ENCODE measurements at places on chromosomes 1 and 21. TPM values are rescaled to one million over a fixed set of nuclear protein-coding genes. Genes with fewer than 3 reads are reported as not detected.

Gene ATAD3C
- total RNA-seq = under 0.01 TPM

- DNase-seq = no peak
Observed at GRCh38 chr1:25068829-25069228, 138.8 kb upstream of the RUNX3 start.

GRCh38 chr1:211344152-211344618, 17.6 kb downstream of the TRAF5 start:
- no peak for DNase-seq

DNA sequence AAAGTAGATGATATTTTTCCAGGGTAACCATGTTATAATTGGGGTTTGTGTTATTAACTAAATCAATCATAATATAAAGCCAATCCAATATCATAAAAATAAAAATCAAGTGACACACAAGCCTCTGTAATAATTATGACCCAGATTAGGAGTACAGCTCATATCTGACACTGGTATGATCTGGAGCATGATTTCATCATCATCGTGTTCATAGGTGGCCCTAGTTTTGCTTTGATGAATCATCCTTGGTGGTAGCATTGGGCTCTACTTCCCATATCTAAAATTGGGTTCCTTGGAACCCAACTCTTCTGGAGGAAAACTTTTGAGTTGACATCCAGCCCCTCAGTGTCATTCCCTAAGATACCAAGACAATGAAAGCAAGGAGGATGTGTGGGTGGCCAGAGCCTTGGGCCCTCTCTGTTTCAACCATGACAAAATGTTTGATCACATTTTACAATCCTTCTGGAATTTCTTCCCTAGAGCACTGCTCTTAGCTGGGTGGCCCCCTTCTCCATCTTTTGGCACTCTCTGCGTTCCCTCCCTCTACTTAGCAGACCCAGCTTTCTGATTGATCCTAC, 37.0 kb upstream of the ENAH start:
- no peak for DNase-seq

Gene EPHB2
- total RNA-seq = 9.7 TPM

DNA sequence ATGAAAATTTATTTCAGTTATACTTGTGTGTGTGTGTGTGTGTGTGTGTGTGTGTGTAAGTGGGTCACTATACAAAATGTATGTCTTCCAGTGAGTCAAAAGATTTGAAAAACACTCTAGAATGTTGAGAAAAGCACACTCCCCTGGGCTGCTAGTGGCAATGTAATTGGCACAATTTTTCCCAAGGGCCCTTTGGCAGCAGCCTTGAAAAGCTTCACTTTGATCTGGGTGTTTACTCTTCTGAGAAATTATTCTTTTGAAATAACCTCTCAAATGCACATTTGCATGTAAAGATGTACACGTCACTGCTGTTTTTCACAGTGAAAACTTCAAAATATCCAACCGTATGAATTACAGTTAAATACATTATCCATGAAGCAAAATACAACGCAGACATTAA, 22.1 kb upstream of the SLC44A3 start:
- no peak for DNase-seq

Gene PTPRF
- 42.7 TPM for total RNA-seq

DNA sequence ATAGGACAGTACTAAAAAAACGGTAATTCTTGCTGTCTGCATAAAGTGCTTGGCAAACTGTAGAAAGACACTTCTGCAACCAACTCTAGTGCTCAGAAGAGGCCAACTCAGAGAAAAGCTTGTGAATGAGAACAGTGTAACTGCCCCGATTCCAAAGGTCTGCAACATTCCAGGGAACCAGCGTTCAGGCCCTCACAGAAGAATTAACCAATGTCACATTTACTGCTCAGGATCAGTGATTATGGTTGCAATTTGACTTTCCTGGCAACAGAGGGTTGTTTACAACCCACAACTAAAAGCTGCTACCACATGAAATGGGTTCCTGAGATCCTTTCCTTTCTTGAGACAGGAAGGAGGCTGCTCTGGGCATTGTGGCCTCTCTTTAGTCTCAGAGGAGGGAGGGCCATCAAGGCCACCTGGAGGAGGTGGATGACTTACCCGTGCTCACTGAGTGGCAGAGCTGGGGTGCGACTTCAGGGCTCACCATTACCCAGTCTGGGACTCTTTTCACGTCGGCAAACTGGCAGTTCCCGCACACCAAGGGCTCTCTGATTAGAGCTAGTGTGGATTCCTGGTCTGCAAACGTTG, 15.3 kb downstream of the SRSF4 start:
- peak; percentile 19 for DNase-seq

- DNase-seq = no peak
Observed at GRCh38 chr1:50123071-50123470, 14.4 kb downstream of the ELAVL4 start.

- DNase-seq = no peak
Observed at GRCh38 chr1:152034324-152034653, 2.5 kb downstream of the S100A11 start.

Gene NEK2
- 10.0 TPM for total RNA-seq

GRCh38 chr21:37153196-37153934, 80.3 kb downstream of the TTC3 start:
- DNase-seq = peak; percentile 94

Gene TMEM222
- total RNA-seq = 17.3 TPM

DNA sequence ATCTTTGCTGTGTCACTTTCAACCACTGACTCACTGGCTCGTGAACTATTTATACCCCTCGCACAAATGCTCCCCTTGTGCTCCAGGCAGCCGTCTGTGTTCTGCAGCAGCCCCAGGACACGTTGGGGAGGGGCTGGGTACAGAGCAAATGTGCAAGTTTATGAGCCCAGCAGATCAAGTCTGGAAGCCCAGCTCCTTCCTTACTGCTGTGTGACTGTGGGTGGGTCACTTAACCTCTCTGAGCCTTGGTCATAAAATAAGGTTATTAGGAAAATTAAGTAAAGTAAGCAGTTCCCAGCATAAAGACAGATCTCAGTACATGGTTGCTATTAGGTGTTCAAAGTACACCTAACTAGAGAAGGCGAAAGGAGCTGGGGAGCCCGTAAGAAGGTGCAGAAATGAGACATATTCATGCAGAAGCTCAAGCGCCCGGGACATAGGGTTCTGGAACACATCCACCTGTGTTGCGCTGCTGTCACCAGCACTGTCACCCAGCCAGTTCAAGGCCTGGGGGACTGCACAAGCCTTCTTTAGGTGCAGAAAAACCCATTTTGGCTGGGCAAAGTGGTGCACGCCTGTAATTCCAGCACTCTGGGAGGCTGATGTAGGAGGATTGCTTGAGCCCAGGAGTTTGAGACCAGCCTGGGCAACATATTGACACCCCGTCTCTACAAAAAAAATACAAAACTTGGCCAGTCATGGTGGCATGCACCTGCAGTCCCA, 13.8 kb downstream of the EFHD2 start:
- no peak for DNase-seq

Gene S100A2
- total RNA-seq = 2.2 TPM

- DNase-seq = peak; percentile 58
Observed at GRCh38 chr1:157505481-157506272, 46.6 kb downstream of the FCRL5 start.

- DNase-seq = no peak
Observed at GRCh38 chr1:29460694-29461093, 224.4 kb downstream of the PTPRU start.

Gene CD34
- total RNA-seq = 0.43 TPM

DNA sequence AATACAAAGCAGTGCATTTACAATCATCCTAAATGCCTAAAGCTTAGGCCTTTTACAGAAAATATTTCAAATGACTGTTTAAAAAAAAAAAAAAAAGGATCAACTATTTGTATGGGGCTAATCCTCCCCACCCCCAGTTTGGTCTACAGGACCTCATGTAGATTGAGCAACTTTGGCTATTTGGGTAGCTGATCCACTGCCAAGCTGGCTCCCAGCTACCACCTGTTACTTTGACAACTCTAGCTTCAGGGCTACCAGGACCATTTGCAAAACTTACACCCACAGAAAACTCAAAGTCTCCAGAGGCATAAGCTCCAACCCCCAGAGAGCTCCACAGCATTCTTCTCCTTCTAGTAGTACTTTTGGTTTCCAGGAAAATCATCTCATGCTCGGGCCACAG, 29.4 kb downstream of the JAK1 start:
- DNase-seq = no peak

- DNase-seq = no peak
Observed at GRCh38 chr1:66791621-66792610, 9.2 kb downstream of the INSL5 start.

- DNase-seq = no peak
Observed at GRCh38 chr1:217139513-217139912, 416.3 kb upstream of the ESRRG start.

Gene S100A4
- 165 TPM for total RNA-seq

DNA sequence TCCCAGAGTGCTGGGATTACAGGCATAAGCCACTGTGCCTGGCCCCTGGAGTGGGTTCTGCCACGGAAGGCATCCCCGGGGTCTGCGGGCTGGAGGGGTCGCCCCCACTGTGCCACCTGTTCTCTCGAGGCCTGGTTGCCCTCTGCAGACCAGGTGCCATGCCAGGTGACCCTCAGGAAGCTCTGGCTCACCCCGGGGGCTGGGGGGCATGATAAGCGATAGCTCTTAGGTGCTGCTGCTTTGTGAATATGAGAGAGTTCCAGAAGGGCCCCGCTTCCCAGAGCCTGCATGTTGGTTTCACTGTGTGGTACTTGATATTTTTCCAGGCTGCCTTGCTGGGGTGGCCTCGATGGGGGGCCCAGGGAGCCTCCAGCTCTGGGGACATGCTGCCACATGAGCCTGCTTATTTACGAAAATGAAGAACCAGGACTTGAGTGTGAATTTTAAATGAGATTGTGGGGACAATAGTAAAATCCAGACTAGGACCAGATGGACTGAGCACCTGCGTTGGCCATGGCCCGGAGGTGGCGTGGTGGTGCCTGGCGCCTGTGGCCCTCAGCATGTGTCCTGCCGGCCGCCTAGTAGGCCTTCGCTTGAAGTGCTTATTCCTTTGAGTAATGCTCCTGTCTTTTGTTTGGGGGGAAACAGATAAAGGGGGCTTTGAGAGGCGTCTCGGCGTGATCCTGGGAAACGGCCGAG, 7.3 kb downstream of the SKI start:
- DNase-seq = no peak

- peak; percentile 44 for DNase-seq
Observed at GRCh38 chr1:220680085-220680687, 10.0 kb upstream of the C1orf115 start.

- DNase-seq = no peak
Observed at GRCh38 chr1:11320153-11320936, 47.3 kb downstream of the UBIAD1 start.

- peak; percentile 89 for DNase-seq
Observed at GRCh38 chr1:109667452-109668122, at the start of gene GSTM2. Gene GSTM2 (plus strand): TSS chr1:109668057. CDS start chr1:109668116, 59 bp downstream.

GRCh38 chr1:177181631-177182291, 11.0 kb downstream of the BRINP2 start:
- DNase-seq = peak; percentile 42

Gene CELA3A
- not detected for total RNA-seq

DNA sequence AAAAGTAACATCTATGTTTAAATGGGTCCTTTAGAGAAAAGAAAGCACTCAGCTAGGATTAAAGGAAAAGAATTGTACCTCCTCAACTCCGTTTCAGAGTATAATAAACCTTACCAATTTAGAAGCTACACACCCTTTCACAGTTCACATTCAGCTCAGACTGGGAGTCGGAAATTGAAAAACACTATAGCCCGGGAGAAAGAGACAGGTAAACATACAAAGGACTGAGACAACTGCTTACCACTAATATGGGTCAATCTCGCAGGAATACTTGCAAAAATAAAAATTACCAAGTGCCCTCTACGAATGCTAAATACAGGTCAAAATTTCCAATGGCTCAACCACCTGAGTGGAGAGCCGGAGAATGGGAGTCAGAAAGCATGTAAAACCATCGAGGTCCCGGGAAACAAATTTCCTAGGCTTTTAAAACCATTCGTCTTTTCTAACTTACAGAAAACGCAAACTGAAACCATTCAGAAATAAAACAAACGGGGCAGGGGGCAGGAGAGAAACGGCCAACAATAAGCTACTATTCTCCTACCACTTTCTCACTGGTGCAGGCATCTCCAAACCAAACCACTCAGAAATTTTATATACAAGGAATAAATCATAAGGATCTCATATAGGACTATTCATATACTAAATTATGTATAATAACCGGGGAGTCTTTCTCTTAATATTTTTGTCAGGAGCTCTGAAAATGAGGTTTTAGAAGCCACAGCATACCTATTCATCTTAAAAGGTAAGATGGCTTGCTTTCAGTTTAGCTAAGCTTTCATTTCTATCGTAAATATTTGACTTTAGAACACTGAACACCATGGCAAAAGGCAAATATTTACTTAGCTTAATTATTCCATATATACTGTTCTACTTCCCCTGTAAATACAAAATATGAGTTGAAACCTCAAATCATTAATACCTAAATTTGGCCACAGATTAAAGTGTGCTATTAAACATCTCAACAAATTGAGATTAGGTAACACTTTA, 136.5 kb downstream of the RERE start:
- DNase-seq = no peak

Gene C4BPB
- 0.32 TPM for total RNA-seq

- no peak for DNase-seq
Observed at GRCh38 chr1:56553046-56553445, 26.3 kb downstream of the PLPP3 start.

Gene GCSAML
- total RNA-seq = not detected

Gene ZNF695
- 1.3 TPM for total RNA-seq

GRCh38 chr1:9143250-9143649, 14.3 kb upstream of the GPR157 start:
- peak; percentile 74 for DNase-seq

GRCh38 chr21:27564684-27565301, 597.9 kb upstream of the ADAMTS5 start:
- DNase-seq = peak; percentile 60

DNA sequence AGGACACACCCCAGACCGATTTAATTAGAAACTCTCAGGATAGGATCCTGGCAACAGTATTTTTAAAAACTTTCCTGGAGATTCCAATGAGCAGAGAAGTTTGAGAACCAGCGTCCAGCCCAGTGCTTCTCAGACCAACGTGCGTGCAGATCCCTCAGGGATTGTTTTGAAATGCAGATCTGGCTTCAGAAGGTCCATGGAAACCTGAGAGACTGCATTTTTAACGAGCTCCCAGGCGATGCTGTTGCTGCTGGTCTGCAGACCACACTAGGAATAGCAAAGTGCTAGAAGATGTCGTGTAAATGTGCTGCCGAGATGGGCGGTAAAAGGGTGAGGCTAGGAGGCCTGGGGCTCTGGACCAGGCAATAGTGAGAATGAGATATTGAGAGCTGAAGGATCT, 18.4 kb upstream of the CASQ1 start:
- DNase-seq = no peak

GRCh38 chr1:7525338-7526063, 245.6 kb upstream of the VAMP3 start:
- no peak for DNase-seq

GRCh38 chr1:221308534-221309511, 429.6 kb downstream of the HLX start:
- DNase-seq = no peak

Gene SDC3
- 16.8 TPM for total RNA-seq

Gene CALML6
- under 0.01 TPM for total RNA-seq

DNA sequence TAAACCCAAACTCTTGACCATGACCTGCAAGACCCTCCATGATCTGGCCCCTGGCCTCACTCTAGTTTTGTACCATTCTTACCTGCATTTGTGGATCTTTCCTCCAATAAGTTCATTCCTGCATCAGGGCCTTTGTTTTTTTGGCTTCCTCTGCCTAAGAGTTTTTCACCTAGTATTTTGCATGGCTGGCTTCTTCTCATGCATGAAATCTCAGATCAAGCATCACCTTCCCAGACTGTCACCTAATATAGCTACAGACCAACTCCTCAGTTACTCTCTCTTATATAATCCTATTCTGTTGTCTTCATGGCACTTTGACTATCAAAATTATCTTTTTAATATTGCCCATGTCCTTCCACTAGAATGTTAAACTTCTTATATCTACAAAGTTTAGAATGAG, 54.2 kb downstream of the BTBD8 start:
- no peak for DNase-seq

Gene CCDC181
- 0.86 TPM for total RNA-seq

Gene CFHR2
- not detected for total RNA-seq
